Stimulated activated CD8-positive, alpha-beta memory T cell treated with anti-CD3 and anti-CD28 coated beads, Interleukin-15, amount 100 ng/mL, for 4 hours (primary cell): ENCODE measurements at places on chromosomes 16 and 17.

DNA sequence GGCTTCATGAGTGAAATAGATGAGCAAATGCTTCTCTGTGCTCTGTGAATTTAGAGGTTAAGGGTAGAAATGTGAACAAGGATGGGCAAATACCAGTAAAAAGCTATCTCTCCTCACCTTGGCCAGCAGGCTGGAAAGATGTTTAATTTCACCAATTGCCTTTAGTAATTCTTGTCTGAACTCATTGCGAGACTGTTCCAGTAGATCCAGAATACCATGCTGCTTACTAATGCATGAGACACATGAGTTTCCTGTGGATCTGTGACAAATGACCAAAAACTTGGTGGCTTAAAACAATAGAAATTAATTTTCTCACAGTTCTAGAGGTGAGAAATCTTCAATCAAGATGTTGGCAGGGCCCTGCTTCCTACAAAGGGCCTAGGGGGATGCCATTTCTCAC is 9.3 kb upstream of the ZNF624 start:
- no peak for DNase-seq

DNA sequence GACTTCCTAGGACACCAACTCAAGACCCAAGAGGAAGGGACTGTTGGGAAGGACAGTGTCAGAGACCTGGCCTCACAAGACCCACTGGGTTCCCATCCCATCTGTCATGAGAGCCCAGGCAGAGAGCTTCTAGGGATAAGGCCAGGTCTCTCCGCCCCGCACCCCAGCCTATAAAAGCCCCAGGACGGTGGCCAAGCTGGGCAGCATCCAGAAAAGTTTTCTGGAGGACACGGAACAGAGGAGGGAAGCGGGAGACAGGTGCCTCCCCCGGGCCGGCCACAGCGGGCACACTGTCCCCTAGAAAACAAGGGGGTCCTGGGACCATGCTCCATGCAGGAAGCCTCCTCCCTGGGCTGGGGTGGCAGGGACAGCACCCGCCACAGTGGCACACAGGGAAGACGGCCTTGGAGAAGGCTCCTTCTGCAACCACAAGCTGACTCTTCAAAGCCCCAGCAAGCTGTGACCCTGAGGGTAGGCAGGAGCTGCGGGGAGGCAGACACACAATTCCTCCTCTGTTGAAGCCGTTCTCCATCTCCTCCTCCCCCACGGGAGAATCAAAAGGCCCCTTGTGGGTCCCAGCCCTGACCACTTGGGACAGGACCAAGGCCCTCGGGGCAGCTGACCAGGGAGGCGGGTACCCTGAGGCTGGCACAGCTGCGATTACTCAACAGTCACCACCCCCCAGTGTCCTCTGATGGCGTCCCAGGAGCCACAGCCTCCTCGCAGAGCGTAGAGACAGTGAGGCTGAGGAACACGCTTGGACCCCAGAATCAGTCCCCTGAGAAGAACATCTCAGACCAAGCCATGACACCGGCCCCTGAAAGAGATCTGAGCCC is 26.1 kb downstream of the TRPV3 start:
- DNase-seq = no peak

DNA sequence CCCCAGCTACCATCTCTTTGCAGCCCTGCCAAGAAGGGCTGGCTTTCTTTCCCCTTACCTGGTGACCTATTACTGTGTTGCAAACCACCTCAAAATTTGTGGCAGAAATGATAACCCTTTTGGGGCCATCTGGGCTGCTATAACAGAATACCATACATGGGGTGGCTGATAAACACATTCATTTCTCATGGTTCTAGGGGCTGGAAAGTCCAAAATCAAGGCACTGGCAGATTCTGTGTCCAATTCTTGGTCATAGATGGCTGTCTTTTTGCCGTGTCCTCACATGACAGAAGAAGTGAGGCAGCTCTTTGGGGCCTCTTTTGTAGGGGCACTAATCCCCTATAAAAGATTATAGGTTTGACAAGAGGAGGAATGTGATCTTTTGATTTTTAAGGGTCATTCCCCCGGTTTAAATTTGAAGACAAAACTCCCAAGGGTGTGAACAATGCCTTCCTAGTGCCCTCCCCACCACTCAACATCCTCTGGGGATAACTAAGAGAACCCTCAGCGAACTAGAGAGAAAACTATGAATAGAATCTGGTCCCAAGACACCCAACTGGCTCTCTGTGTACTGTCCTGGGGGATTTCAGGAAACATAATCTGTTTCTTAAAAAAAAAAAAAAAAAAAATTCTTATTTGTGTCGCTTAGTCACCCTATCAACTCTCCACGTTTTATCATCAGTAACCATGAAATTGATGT is 1.7 kb upstream of the METTL22 start:
- DNase-seq = no peak

DNA sequence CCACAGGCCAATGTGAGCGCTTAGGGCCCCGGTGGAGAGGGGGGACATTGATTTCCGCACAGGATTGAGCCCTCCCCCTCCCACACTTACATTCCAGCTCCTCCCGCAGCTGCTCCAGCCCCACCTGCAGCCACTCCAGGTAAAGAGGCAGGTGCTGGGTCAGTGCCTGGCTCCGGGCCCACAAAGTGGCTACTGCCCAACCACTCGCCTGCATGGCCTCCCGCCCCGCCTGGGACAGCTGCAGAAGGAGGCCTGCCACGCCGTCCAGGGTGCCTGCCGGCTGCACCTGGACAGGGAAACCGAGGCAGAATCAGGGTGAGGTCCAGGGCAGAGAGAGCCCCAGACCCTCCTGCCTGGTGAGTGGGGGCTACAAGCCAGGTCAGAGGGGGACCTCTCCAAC is 46.3 kb downstream of the RMI2 start:
- DNase-seq = no peak

DNA sequence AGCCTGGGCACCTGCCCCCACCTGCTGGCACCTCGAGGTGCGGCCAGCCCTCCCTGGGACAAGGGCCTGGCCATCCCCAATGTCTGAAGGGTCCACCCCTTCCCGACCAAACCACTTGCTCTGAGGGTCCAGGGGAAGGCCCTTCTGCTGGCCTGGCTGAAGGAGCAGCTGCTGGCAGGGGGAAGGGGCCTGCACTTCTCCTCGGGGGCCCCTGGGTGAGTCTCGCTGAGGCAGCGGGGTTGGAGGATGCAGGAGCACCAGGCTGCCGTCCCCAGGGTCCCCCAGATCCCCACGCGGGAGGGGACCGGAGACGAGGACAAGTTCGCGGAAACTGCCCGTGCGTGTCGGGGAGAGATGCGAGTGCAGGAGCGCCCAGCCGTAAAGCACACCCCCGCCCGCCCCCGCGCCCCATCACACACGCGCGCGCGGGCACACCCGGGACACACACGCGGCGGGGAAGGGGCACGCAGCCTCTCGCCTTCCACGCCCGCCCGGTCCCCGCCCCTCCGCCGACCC is 725 bp upstream of the CACNA1H start:
- DNase-seq = peak; percentile 28

GRCh38 chr17:64150237-64151015 is 20.5 kb upstream of the ERN1 start:
- no peak for DNase-seq

DNA sequence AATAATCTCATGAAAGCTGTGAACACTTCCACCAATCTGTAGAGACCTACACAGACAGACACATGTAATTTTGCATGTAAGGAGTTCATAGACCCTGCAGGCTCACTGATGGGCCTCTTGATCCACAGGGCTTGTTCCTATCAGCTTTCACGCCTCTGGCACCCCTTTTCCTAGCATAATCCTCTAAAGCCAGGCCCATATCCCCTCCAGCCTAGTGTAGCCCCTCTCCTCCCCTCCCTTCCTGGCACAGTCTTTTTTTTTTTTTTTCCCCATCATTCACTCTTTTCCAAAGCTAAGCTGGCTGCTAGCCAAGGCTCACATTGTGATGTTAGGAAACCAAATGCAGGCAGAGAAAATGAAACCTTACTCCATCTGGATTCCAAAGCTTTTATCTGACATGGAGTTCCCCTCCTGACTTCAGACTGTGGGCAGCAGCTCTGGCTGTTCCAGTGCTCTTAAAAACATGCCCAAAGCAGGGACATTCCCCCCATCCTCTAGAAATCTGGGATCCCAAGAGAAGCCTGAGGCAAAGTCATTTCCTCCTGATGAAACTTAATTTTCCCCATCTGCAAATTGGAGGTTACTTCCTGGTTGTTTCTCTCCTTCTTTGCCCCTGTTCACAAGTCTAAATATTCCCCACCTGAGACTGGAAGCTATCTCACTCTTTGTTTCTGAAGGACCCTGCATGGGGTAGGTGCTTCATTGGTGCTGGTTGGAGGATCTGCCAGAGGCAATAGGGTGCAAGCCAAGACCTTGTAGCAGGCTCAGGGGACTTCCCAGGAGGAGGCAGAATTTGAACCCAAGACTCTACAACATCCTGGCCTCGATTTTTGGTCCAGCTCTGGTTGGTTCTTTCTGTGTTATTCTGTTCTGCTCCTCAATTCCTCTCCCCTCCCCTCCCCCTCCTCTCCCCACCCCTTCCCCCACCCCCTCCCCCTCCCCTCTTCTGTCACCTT is 9.9 kb upstream of the CCL5 start:
- no peak for DNase-seq
